ENCODE measurements at places on chromosomes 12 and 14.
A peak's percentile ranks its signal among the peaks of the same experiment; 100 is the strongest.

- no peak for DNase-seq
These were observed 13.9 kb downstream of the TGFB3 start for GRCh38 chr14:75967866-75968265.

DNA sequence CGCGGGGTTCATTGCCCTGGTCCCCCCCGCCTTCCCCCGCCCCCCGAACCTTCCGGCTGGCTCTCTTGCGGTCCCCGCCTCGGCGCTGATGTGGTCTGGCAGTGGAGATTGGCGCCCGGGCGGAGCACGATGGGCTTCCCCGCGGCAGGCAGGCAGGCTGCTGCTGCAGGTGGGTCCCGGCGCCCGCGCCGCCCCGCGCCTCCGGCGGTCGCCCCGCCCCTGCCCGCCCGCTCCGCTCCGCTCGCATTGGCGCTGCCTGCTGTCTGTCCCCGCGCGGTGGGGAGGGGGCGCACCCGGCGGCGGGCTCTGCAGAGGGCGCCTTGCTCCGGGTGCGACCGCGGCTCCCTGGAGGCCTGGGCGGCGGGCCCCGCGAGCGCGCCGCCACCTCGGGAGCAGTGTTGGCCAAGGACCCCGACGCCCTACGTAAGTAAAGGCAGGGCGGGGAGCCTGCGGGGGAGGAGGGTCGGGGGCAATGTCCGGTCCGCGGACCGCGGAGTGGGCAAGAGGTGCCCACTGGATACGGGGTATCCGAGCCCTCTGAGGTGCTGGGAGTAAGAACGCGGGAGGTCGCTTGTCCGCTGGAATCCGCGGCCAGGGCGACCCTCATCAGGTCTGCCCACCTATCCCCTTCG lies at the start of gene AKAP5:
AKAP5 (plus strand) TSS at position 309 of the 632 bp plus-strand sequence. CDS start 2,896 bp downstream, outside the sequence.
- DNase-seq, result no peak

DNA sequence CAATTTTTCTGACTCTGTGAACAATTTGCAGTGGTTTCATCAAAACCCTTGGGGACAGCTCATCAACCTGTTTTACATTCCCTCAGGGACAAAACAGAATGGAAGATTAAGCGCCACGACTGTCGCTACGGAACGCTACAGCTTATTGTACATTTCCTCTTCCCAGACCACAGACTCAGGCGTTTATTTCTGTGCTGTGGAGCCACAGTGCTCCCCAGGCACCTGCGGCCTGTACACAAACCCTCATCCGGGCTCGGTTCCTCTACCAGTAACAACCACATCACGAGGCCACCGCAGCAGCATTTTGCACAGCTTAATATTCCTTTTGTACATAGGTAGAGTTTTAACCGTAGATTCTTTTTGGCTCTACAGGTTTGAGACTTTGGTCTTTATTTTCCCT lies 397.4 kb upstream of the OR4E1 start:
- no peak for DNase-seq

- no peak for DNase-seq
These were observed 10.5 kb downstream of the SERPINA6 start for GRCh38 chr14:94312481-94313246.

DNA sequence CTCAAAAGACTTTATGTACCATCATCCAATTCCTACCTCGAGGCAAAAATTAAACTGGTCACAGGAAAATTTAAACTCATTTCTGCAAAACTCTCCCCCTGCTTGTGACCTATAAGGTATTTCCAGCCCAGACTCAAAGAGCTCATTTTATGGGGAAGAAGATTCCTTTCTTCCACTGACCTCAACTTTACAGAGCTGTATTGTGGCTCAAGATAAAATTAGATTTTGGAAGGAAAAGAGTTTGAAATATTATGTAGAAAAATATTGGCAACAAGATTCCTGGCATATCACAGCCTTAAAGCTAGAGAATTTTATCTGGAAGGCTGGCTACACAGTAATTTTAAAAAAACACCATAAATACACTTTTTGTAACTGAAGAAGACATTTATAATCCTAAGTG lies 91.7 kb downstream of the STXBP6 start:
- DNase-seq, result no peak

DNA sequence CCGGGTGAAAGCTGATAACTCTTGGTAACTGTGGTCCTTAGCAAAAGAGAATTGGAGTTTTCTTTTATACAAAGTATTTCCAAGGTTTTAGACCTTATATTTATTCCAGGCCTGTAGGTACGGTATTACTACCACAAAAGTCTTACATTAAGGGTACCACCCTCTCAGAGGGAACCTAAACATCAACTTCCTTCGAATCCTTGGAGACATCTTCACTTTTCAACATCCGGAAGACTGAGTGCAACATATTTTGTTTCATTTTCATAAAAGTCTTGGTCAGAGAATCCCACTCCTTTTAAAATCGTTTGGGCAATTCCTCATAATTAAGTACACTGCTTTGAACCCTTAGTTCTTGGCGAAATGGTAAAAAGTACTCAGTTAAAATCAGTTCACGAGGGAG lies 1.2 kb downstream of the CNOT2 start:
- DNase-seq, result no peak

DNA sequence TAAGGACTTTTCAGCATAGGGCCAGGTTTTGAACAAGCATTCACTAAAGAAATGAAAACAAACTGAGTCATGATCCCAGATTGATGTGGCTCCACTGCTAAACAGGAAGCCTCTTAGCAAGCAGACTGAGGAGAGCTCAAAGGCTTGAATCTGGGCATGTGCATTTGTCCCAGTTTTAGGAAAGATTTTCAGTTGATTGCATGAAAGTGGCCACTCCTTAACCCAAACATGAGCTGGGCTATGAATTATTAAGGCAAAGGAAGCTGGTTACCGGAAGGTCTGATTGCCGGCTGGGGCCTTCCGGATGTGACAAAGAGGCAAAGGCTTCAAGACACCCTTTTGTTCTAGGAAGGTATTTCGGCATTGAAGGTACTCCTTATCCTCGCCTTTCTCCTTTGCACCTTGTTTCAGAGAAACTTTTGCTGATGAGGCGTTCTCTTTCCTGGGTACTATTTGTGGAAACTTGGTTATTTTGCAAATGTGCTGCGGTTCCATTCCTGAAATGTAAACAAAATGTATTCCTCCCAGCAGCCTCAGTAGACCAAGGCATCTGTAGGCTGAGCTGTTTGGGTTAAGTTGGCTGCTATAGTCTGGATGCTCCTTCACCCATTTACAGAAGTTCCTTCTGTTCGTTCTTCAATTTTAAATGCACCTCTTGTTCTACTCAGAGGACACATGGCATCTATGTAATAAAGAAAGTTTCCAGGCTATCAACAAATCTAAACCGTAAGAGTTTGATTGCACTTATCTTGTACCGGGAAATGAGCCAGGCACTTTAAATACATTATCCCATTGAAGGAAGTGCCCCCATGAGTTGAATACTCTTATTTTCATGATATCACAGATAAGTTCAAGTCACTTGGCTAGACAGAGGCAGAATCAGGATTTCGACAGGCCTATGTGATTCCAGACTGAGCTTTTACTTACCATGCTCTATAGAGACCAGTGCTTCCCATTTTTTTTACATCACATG lies 115.6 kb upstream of the METAP2 start:
- no peak for DNase-seq

DNA sequence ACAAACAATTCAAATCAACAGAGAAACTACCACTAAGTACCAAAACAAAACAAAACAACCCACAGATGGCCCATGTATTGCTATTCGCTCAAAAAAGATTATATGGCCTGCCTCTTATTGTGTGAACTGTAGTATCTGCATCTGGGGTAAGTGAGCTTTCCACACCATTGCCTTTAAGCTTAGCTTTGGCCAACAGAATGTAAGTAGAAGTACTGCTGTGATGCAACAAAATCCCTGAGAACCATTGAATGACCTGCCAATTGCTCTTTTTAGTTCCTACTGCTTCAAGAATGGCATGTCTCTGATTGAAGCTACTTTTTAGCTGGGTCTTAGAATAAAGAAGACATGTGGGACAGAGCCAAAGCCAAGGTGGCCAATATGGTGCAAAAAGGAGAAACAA lies 32.5 kb downstream of the PPFIA2 start:
- peak; percentile 1 for DNase-seq

- DNase-seq, result peak; percentile 67
These were observed 1.2 kb upstream of the NEMF start for GRCh38 chr14:49853572-49854375.

DNA sequence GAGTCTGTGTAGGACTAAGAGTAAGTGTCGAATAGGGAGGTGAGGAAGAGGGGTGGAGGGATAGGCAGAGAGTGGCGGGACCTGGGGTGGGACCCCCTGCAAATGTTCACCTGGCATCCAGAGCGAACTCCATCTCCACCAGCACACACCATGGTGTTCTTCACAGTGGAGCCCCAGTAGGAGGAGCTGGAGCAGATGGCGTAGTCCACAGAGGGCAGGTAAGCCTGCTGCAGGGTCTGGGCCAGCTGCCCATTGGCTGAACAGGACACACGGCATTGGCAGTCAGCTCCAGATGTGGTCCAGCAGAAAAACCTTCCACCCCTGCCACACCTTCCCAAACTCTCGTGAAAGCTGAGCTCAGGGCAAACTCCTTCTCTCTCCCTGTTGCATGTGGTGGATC lies 6.7 kb downstream of the CELA1 start:
- no peak for DNase-seq

GRCh38 chr14:38930898-38931297 lies 172.1 kb downstream of the SEC23A start:
- no peak for DNase-seq

DNA sequence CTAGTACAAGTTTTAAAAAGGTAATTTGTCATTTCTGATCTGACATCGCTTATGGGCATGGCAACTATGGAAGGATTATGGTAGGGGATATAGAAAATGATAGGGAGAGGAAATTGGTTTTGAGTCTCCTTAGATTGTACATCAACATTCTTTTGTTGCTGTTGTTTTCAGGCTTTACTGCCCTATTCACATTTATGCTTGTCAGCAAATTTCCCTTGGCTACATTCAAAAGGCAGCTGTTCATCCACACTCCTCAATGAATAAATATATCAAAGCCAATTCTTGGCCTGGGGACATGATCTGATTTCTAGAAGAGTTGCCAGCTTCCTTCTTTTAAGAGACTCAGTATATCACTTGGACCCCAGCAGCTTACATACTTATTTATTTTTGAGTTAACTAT lies 283.4 kb downstream of the CEP128 start:
- no peak for DNase-seq

DNA sequence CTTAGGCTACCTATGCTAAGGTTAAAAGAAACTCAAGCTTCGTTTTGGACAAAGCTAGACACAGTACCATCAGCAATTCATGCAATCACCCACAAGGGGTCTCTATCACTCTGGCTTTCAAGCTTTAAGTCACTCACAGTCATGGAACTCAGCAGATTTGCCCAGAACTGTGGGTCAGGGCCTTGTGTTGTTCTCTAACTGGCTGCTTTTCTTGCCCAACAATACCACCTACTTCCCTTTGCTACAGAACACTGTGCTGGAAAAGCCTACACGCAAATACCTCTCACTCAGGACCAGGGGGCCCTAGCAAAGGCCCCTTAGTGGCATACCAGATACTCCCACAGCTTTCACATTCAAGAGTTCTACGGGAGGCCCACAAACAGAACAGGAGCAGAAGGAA lies 9.1 kb downstream of the NEMP1 start:
- DNase-seq, result peak; percentile 78

DNA sequence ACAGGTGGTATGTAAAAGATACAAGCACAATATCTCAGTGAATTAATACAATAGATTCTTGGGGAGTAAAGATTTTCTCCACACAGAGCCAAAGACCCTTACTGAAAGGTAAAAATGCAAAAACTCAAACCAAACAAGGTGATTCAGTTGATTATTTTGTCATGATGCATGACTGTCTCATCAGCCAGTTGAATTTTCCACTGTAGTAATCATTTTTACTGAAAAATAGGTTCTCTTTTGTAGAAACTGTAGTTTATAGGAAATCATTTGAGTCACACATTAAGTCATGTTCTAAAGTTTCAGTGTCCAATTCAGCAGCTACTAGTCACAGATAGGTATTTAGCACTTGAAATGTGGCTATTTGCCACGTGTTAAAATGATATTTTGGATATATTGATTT lies 53.6 kb downstream of the PPFIA2 start:
- no peak for DNase-seq

All from astrocyte of the cerebellum (primary cell).